Melanocyte of skin (primary cell): ENCODE measurements at places on chromosomes 12 and 14. TPM values are rescaled to one million over a fixed set of nuclear protein-coding genes. Genes with fewer than 3 reads are reported as not detected.

PRH2 gene
- not detected in 2 replicates for total RNA-seq

CCDC85C gene
- total RNA-seq = 2.7 and 7.2 TPM in 2 replicates

FLVCR2 gene
- 1.4 and 2.3 TPM in 2 replicates for total RNA-seq

ANO4 gene
- total RNA-seq = 1.0 and 3.6 TPM in 2 replicates

RFX4 gene
- total RNA-seq = not detected in 2 replicates

DEPDC4 gene
- total RNA-seq = 1.0 and 1.8 TPM in 2 replicates

TFCP2 gene
- total RNA-seq = 9.7 and 12.2 TPM in 2 replicates

FAIM2 gene
- total RNA-seq = under 0.01 TPM in 1 of 2 replicates, not detected in the other

HOXC10 gene
- total RNA-seq = 5.7 and 8.5 TPM in 2 replicates

FAM186B gene
- total RNA-seq = 0.36 and 1.7 TPM in 2 replicates

TAS2R9 gene
- total RNA-seq = 0.46 and 0.67 TPM in 2 replicates

DPY19L2 gene
- 10.5 and 14.5 TPM in 2 replicates for total RNA-seq

GPR137C gene
- 0.69 and 0.73 TPM in 2 replicates for total RNA-seq

RAD51AP1 gene
- 27.6 and 31.0 TPM in 2 replicates for total RNA-seq

FAR2 gene
- 21.0 and 21.4 TPM in 2 replicates for total RNA-seq

ART4 gene
- not detected in 2 replicates for total RNA-seq

TPPP2 gene
- total RNA-seq = not detected in 2 replicates

KCNJ8 gene
- not detected in 2 replicates for total RNA-seq

HSP90B1 gene
- 492 and 822 TPM in 2 replicates for total RNA-seq

SIX6 gene
- total RNA-seq = not detected in 2 replicates

GPX2 gene
- total RNA-seq = not detected in 2 replicates

CACNA1C gene
- total RNA-seq = 0.36 TPM in 1 of 2 replicates, not detected in the other

ABCC9 gene
- total RNA-seq = under 0.01 and 0.73 TPM in 2 replicates

TCTN2 gene
- total RNA-seq = 28.4 and 34.8 TPM in 2 replicates

IKBIP gene
- total RNA-seq = 13.1 and 30.2 TPM in 2 replicates

KLHL33 gene
- 0.34 TPM in 1 of 2 replicates, not detected in the other for total RNA-seq

RTN1 gene
- under 0.01 and 0.34 TPM in 2 replicates for total RNA-seq

GLIPR1L1 gene
- total RNA-seq = not detected in 2 replicates

SOAT2 gene
- total RNA-seq = not detected in 2 replicates

TAS2R8 gene
- total RNA-seq = 0.34 and 0.36 TPM in 2 replicates

RNASE1 gene
- total RNA-seq = not detected in 2 replicates

PLA2G1B gene
- not detected in 2 replicates for total RNA-seq

CKB gene
- total RNA-seq = 2.5 and 4.1 TPM in 2 replicates

CCDC177 gene
- total RNA-seq = 0.15 TPM in 1 of 2 replicates, not detected in the other

PPP4R4 gene
- not detected in 2 replicates for total RNA-seq

PPFIBP1 gene
- 71.6 and 108 TPM in 2 replicates for total RNA-seq
